AG09309 (cell line): ENCODE measurements at places on chromosomes 16 and 17.

DNA sequence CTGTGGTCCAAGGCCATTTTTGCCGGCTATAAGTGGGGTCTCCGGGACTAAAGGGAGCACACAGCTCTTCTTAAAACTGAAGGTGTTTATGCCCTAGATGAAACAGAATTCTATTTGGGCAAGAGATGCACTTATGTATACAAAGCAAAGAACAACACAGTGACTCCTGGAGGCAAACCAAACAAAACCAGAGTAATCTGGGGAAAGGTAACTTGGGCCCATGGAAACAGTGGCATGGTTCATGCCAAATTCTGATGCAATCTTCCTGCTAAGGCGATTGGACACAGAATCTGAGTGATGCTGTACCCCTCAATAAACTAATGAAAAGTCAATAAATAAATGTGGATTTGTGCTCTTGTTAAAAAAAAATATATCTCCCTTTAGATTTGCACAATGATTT lies 20.2 kb upstream of the SHISA9 start:
- no peak for DNase-seq

DNA sequence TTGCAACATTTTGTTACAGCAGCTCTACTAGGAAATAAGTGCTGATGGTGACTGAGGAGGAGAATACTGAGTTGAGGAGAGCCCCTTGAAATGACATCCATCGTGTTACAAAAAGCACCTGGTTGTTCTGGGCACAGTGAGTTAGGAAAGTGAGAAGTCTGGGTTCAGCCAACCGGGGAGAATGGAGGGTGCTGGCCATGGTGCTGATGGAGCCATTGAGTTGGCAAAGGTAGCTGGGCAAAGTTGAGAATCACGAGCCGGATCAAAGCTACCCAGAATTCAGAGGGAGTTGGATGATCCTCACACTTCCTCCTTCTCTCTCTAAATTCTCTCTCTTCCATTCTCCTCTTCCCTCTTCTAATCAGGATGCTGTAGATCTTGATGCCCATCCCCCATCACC lies 35.0 kb upstream of the ASIC2 start:
- no peak for DNase-seq

- no peak for DNase-seq
These were observed 27.6 kb upstream of the CIBAR2 start for GRCh38 chr16:85139881-85140339.

DNA sequence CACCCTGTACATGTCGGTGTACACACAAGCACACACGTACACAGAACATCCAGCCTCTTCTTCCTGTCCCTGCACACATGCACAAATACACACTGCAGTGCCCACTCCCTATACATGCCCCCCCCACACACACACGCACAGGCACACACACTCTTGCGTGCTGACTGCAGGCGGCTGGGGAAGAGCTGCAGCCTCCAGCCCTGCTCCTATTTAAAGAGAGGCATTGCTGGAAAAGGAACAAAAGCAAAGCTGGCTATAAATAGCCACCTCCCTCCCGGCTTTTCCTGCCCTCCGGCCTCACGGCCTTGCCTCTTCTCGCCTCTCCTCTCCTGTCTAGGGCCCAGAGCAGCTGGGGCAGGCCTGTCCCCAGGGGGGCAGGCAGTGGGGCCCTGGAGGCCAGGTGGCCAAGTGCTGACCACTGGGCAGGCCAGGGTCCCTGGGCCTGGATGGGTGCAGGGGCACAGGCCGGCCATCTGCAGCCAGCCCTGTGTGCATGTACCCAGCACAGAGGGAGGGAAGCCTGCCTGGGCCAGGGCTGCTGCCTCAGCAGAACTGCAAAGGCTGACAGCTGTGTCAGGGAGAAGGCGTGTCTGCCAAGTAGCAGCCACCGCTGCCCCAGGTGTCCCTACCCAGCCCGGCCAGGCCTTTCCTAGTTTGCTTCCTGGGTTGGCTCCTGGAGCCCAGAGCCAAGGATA lies 25.4 kb downstream of the RTN4RL1 start:
- no peak for DNase-seq

DNA sequence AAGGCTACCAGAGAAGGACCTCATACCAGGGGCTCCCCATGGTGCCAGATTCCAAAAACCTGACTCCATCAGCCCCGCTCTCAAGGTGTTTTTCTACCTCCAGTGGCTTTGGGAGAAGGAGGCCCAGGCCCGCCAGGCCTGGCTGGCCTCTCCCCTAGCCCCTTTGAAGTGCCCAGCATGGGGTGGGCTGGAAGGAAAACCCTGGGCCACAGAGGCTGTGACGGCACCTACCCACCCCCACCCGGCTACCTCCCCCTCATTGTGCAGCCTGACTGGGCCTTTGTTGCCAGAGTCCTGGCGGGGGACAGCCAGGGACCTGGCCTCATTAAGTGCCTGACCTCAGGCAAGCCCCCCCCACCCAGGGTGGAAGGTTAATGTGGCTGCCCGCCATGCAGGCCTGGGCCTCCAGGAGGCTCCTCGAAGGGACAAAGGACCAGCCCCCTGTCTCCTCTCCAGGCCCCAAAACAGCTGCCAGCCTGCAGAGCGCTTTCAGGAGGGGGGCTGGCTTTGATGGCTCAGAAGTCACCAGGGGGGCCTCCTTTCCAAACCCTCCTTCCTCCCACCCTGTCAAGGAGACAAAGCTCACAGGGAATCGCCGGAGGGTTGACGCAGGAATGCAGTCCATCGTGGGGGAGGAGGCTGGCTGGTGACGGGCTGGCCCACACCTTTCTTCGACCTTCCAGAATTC lies 159.4 kb downstream of the ZNF423 start:
- no peak for DNase-seq

DNA sequence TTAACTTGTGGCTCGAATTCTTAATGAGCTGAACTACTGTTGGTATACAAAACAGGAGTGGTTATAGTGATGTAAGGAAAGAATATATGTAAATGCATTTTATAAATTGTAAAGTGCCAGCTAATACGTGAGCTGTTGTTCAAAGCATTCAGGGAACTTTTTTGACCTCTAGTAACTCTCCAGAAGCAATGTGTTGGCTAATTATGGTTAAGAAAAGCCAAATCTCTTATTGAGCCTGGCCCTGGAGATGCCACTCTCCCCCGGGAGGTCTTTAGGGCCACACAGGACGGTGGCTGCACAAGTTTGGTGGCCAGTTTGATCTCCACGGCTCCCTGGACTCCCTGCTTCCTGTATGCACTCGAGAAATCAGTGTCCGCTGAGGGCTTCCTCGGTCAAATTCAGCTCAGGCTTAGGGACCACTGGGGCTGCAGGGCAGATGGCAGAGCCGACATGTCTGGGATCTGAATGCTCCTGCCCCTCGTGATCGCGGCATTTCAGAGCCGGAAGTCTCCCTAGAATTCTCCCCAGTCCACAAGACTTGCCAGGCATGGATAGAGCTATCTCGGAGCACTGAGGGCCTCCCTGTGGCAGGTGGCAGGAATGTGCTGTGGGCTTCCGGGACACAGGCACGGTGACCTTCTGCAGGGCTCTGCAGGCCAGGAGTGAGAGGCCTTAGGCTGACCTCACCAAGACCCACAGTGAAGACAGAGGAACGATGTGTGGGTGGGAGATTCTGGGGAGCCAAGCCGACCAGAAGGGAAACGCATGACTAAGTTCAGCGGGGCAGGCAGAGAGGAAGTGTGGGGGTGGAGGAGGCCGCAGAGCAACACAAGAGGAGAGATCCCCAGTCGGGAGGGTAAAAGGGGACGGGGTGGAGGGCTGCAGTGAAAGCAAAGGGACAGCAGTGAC lies 18.6 kb upstream of the PITPNM3 start:
- no peak for DNase-seq

DNA sequence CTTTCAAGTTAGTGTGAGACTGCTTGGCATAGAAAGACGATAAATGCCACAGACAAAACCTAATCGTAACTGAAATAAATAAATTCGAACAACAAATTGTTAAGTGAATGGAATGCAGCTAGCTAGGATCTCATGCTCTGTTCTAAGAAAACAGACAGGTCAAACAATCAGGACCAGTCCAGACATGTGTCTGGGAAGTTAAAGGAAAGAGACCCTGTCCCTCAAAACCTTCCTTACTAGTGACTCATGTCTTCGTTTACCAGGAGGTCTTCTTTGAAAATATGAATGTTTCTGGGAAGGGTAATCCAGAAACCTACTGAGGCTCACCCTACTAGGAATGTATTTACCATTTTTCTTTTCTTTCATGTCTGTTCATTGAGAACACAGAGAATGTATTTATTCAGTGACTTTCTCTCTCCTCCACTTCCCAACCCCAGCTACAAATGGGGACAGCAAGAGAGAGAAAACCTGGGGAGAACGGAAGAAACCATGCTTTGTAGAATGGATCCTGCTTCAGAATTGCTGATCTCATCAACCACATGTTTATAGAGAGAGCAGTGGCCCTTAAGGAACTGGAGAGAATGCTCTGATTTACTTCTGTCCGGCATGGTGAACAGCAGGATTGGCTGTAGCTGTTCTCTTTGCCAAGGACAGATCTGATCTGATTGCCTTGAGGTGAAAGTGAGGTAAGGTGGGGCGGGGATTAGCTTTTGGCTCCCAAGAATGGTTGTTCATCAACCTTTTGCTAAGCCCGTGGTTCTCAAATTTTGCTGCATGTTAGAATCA lies 39.4 kb upstream of the DHX8 start:
- DNase-seq: no peak

DNA sequence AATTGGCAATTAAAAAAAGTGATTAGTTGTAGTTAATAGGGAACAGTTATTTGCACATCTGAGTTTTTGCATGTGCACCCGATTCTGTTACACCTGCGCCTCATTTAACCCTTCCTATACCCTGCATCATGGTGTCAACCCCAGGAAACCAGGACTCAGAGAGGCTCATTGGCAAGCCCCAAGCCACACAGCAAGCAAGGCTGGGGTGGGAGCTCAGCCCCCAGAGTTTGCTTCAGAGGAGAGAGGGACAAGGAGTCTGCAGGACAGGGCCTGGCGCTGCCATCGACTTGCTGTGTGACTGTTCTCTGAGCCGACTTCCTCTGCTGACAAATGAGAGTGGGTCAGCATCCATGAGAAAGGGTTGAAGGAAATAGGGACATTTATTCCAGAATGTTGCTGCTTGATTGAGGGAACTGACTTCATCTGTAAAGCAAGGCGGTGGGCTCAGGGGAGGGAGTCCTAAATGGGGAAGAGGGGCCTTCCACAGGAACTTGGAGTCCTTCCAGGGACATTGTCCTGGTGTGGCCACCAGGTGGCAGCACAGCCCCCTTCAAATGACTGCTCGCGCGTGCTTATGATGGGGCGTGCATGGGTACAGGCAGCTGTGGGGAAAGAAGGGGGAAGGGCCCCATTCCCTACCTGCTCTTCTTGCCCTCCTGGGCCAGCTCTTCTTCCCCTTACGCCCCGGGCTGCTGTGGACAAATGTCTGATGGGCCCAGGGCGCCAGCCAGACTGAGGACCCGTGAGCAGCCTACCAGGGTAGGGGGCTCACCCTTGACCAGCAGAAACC lies 51.6 kb downstream of the NT5M start:
- DNase-seq: no peak

DNA sequence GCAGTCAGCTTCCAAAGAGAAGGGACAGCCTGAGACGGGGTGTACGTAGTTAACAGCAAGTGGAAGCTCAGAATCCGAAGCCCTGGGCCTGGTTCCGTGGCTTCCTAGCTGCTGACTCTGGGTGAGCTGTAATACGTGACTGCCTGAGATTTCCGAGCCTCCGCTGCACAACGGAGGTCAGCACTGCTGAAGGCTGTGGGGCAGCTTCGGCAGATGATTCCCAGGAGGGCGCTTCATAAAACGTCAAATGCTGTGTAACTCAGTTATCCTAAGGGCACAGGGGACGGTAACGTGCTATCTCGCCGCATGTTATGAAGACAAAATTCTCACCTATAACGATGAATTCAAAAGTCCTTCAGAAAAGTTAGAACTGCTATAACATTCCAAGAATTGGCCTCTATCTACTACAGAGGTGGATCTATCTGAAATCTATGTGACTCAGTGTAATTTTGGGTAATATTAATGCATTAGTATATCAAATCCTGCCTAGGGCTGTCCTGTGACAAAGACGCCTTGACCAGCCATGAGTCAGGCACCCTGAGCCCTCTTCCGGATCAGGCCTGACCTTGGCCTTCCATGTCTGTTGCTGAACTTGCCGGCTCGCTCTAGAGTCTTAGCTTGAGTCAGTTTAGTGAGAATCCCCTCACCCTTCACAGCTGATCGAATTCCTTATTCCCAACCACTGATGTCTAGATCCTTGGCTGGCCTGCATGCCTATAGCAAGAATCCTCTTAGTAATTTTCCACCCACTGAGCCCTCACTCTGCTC lies 43.5 kb downstream of the MARF1 start:
- no peak for DNase-seq

GRCh38 chr17:57504208-57504607 lies 240.9 kb downstream of the CCDC182 start:
- no peak for DNase-seq

GRCh38 chr17:78272914-78273258 lies 41.5 kb downstream of the TMEM235 start:
- no peak for DNase-seq

GRCh38 chr16:83700918-83701317 lies 106.9 kb upstream of the HSBP1 start:
- no peak for DNase-seq

- no peak for DNase-seq
These were observed 122.0 kb downstream of the USP22 start for GRCh38 chr17:20920815-20921199.

- DNase-seq: no peak
These were observed 73.2 kb downstream of the MYH10 start for GRCh38 chr17:8557176-8557806.
